NCI-H226 (cell line): ENCODE measurements at places on chromosomes 16 and 17.
A peak's percentile ranks its signal among the peaks of the same experiment; 100 is the strongest.

DNA sequence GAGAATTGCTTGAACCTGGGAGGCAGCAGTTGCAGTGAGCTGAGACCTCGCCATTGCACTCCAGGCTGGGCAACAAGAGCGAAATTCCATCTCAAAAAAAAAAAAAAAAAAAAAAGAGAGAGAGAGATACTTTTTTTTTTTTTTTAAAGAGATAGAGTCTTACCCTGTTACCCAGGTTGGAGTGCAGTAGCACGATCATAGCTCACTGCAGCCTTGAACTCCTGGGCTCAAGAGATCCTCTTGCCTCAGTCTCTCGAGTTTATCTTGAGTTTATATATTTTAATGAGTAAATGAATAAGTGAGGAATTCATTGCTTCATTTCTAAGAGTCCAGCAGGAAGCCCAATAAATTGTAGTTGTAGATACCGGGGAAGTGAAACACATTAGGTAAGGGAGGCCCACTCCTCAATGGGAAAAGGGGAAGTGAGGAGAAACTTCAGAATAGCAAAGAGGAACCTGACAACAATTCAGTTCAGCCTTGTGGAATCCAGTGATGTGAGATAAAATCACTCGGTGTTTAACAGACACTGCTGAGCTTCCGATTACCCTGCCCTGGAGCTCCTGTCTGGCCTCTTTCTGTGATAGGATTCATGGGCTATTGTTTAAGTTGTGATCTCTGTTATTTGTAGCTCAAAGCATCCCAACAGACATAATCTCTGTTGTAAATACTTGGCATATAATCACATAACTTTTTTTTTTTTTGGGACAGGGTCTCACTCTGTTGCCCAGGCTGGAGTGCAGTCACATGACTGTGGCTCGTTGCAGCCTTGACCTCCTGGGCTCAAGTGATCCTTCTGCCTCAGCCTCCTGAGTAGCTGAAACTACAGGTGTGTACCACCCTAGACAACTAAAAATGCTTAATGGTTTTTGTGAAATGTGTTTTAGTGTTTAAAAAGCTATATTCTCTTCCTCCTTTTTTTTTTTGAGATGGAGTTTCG lies 15.8 kb upstream of the ITGAM start:
- DNase-seq = no peak

GRCh38 chr17:385178-385835 lies 32.7 kb upstream of the RPH3AL start:
- peak; percentile 44 for DNase-seq

DNA sequence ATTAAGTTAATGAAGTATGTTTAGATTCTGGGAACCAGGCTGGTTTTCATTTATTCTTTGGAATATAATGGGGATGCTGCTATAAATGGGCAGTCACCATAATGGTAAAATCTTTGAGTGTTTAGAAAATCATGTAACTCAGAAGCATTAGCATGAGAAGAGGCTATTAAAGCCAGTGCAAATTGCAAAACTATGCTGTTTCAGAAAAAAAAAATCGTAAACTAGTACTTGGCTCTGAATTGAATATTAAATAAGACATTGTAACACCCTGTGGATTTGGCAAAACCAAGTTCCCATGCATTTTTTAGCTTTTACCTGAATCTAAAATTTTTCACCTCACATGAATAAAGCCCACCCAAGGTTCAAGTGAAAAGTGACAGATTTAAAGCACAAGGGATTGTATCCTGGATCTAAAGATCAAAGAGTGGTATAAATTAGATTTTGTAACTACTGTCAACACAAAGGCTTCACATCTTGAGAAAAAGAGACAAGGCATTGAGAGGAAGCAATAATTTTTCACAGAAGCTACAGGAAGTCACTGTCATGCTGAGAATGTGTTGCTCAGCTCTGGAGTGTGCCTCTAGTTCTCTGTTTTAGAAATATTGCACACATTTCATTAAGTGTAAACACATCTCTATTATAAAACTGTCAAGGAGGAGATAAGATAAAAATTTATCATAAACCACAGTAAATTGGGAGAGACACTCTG lies 142.2 kb downstream of the ABCA8 start:
- DNase-seq = peak; percentile 28

DNA sequence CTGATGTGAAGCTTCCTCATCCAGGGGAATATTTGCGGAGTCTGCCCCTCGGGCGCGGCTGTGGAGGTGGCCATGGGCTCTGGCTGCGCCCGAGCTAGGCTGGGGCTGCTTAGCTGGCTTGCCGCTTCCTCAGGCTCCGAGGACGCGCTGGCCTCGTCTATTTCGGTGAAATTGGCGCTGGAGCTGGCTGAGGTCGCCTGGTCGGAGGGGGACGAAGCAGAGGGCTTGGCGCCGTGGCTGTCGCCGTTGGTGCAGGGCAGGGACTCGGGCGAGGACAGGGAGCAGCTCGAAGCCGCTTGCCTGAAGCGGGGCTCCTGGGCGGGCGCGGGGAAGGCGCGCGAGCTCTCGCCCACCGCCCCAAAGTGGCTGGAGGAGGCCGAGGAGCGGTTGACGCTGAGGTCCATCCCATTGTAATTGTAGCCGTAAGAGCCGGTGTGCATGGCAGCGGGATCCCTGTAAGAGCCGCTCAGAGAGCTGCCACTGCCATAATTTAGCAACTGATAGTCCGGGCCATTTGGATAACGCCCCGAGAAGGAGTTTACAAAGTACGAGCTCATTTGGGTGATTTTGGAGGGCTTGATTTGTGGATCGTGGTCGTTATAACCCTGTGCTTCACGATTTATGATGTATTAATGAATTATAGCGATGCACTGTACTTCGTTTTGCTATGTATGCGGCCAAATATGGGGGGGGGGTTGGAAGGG lies at the start of gene HOXB5:
TSS of gene HOXB5 (minus strand) at position 654 of the 704 bp plus-strand sequence. CDS start at position 557, 97 bp downstream.
- no peak for DNase-seq

GRCh38 chr16:85377388-85378144 lies 235.6 kb upstream of the GSE1 start:
- DNase-seq = no peak

- DNase-seq = no peak
Measured at GRCh38 chr17:881778-882177, 97.8 kb downstream of the NXN start.

GRCh38 chr17:39001703-39002637 lies 34.8 kb upstream of the FBXO47 start:
- DNase-seq = peak; percentile 72

DNA sequence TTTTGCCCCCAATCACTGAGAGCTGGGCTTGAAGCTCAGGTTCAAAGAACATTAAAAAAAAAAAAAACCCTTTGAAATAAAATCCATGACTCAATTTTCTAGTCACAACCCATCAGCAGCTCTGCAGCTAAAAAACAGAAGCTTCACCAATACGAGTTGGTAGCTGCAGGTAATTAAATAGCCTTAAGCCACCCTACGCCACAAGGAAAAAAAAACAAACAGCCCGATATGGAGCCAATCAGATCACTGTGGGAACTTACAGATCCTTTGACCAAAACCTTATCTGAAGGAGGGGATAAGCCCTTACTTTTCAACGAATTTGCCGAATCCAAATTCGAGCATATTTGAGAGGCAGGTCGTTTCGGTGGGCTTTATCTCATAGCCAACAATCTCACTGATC lies 69.3 kb downstream of the DNAH3 start:
- DNase-seq = no peak

- DNase-seq = no peak
Measured at GRCh38 chr17:30396129-30396528, 17.4 kb downstream of the CPD start.

DNA sequence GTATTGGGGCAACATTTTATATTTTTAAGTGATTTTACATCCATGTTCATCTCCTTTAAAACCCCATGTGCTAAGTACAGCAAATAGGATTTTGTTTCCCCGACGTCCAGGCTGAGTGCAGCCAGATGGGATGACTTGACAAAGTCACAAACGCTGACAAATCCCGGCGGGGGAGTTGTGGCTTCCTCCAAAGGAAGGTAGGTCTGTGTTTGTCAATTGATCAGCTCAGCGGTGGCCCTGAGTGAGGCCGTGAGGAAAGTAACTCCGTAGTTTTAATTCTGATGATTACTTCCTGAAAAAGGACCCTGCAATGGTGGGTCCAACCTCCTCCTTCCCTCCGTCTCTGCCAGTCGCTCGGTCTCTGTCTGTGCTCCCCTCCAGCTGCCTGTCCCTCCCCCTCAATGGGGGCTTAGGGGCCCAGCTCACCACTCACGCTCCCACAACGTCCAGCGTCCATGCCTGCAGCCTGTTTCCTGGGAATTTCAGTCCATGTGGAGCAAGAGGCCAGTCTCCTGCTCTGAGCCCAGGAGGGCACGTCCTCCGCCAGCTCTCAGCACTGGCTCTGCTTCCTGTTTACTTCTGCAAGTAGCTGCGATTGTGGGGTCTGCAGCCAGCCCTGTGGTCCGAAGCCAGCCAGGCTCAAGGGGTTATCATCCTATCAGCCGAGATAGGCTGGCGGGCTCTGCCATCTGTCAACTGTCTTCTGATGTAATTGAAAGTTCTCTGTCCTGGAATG lies 209.4 kb upstream of the FOXF1 start:
- no peak for DNase-seq

GRCh38 chr16:53629151-53629550 lies 74.5 kb downstream of the RPGRIP1L start:
- no peak for DNase-seq

DNA sequence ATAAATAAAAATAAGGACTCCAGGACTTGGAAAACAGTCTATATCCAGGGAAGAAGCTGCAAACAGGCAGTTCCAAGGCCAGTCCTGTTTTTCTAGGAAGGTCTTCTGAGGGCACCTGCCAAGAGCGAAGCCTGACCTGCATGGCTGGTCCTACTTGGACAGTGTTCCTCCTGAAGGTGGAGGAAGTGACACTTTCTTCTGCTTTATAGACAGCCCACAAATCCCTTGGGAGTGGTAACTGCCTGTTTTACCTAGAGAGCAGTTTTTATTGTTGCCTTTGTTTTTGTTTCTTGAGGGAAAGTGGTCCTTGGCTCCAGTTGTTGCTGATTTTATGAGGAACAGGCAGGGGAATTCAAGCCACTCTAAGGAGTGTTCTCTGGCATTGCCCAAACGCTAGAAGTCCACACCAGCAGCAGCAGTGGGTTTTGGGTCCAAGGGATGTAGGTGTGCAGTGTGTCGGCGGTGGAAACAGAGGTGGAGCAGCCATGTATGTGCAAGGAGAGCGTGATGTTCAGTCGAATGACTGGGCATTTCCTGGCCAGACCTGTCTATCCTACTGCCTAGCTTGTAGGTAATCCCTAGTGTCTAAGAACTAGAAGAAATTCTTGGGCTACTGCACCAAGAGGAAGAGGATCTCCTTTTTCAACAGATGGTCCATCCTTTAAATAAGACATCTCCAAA lies 35.3 kb downstream of the LDHD start:
- DNase-seq = no peak

DNA sequence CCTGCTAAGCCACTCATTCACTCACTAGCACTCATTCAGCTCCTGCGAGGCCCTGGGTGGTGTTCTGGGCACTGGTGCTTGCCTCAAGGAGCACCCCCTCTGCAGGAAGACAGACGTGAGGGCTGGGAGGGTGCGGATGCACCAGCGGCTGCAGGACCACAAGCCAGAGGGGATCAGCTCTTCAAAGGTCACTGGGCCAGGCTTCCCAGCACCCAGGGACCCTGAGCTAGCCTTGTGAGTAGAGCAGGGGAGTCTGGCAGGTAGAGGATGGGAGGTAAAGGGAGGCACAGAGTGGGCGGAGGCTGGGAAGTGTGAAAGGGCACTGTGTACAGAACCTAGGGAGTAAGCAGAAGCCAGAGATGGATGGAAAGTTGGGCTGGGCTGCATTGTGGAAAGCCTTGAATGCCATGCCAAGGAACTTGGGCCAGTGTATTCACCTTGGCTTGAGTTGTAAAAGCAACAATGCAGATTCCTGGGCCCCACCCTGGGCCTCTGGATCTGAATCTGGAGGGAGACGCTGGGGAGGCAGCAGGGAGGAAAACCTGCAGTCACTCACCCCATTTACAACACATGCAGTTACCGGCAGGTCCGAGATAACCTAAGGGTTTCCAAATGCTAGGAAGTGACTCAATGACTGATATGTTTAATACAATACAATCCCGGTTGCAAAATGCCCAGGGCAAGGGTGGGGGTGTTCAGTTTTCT lies 1.7 kb downstream of the IL4R start:
- DNase-seq = peak; percentile 91

GRCh38 chr17:76544546-76545365 lies 4.9 kb downstream of the PRCD start:
- no peak for DNase-seq

- DNase-seq = no peak
Measured at GRCh38 chr17:11138023-11138422, 103.0 kb upstream of the SHISA6 start.

GRCh38 chr17:77128896-77129567 lies 11.7 kb upstream of the SEC14L1 start:
- DNase-seq = no peak

DNA sequence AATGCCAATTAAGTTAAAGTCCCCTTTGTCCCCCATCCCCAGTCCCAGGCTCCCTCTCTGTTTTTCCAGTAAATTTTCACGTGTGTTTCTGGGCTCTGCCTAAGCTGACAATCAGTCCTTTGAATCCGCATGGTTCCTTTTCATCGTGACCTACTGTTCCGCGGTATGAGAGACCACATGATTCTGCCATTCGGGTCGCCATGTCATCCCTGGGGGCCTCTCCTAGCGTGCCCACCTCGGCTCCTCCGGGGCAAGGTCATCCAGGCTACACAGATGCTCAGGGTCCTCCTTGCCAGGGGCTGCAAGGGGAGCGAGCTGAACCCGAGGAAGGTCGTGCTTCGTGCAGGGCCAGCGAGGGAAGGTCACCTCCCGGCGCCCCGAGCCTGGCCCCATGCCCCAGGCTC lies 157.6 kb downstream of the RAB11FIP4 start:
- DNase-seq = no peak

GRCh38 chr17:81272616-81273015 lies 22.5 kb downstream of the SLC38A10 start:
- no peak for DNase-seq

- peak; percentile 76 for DNase-seq
Measured at GRCh38 chr16:2474877-2475412, at the start of gene TBC1D24. TBC1D24 (plus strand) TSS chr16:2475127; CDS start chr16:2496149, 21,022 bp downstream.

GRCh38 chr17:77446940-77447634 lies 306.3 kb downstream of the SEC14L1 start:
- no peak for DNase-seq

DNA sequence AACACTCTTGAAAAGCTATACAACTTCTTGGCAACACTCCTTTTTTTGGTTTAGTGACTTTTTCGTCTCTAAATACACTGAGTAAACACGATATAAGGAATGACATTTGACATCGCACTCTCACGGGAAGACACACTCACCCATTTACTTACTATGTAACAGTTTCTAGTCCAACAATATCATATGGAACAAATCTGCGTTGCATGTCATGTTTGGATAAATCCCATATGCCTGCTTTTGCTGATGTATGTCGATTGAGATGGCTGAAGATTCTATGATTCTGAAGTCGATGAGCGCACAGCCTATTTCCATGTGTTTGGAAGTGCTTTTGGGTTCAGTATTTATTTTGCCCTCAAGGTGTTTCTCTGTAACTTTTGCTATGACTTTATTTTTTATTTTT lies 18.2 kb downstream of the ITGAE start:
- no peak for DNase-seq
